Hematopoietic multipotent progenitor cell treated with erythropoietin and hydrocortisone succinate and interleukin-3 and kit ligand, for 6 days (in vitro differentiated cells): ENCODE measurements at places on chromosomes 11 and 22.
A peak's percentile ranks its signal among the peaks of the same experiment; 100 is the strongest.

- DNase-seq: no peak
Measured at GRCh38 chr22:45881524-45881875, 95.5 kb downstream of the WNT7B start.

GRCh38 chr11:117932947-117933346 is 3.7 kb upstream of the TMPRSS13 start:
- no peak for DNase-seq

GRCh38 chr11:77121096-77121640 is 6.9 kb upstream of the MYO7A start:
- no peak for DNase-seq

DNA sequence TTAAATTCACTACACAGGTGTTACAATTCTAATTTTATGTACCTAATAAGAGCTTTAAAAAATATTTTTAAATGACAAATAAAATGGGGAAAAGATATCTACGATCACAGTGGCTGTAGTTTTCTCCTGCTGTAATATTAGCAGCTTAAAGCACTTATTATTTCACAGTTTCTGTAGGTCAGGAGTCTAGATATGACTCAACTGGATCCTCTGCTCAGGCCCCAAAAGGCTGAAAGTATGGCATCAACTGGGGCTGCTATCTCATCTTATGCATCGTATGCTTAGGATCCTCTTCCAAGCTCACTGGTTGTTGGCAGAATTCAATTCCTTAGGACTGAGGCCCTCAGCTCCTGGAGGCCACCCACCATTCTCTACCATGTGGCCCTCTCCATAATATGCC is 12.8 kb downstream of the FBXO3 start:
- no peak for DNase-seq

DNA sequence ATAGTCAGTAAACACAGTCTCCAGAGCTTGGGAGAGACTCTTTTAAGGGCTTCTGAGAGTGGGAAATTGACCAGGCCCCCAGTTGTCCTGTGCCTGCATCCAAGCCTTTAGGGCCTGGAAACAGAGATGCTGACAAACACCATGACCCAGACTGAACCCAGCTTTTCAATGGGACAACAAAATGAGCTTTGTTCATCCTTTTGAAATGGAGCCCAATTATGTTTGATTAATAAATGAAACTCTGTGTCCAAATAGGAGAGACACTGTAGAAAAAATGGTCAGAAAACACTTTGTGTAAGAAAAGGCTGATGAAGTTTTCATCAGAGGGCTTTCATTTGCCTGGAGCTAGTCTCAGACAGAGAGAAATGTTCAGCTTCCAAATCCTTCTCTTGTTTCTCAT is 146.0 kb downstream of the RRAS2 start:
- no peak for DNase-seq

GRCh38 chr11:62508336-62509058 is 38.1 kb downstream of the AHNAK start:
- peak; percentile 71 for DNase-seq

DNA sequence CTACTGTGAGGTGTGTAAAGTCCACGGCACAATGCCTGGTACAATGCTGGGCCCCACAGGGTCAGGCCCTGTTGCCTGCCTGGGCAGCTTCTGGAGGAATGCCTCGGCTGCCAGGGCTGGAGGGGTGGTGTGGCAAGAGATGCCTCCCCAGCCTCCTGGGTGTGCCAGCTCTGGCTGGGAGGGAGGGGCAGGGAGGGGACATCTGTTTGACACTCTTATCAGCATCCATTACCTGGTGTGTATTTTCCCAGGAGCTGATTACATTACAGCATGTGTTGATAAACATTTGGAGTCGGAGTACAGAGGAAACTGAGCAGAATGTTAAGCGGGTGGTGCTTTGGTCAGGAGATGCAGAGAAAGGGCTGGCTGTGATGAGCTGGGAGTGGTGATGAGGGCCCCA is 11.0 kb upstream of the NECTIN1 start:
- DNase-seq: peak; percentile 93

DNA sequence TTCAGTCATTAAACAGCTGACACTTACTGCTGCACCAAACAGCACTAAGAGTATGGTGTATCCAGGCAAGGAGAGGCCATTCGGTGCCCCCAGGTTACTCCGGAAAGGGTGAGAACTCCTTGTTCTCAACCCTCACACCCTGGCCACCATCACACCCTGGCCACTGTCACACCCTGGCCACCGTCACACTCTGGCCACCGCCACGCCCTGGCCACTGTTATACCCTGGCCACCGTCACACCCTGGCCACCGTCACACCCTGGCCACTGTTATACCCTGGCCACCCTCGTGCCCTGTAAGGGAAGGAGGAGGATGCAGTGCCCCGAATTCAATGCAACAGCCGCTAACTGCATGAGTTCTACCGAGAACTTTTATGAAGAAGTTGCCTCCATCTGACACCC is 644.4 kb downstream of the TBC1D22A start:
- DNase-seq: no peak

- no peak for DNase-seq
Measured at GRCh38 chr22:42950281-42950680, 64.7 kb downstream of the PACSIN2 start.
